ENCODE measurements at places on chromosomes 3 and 15.

DNA sequence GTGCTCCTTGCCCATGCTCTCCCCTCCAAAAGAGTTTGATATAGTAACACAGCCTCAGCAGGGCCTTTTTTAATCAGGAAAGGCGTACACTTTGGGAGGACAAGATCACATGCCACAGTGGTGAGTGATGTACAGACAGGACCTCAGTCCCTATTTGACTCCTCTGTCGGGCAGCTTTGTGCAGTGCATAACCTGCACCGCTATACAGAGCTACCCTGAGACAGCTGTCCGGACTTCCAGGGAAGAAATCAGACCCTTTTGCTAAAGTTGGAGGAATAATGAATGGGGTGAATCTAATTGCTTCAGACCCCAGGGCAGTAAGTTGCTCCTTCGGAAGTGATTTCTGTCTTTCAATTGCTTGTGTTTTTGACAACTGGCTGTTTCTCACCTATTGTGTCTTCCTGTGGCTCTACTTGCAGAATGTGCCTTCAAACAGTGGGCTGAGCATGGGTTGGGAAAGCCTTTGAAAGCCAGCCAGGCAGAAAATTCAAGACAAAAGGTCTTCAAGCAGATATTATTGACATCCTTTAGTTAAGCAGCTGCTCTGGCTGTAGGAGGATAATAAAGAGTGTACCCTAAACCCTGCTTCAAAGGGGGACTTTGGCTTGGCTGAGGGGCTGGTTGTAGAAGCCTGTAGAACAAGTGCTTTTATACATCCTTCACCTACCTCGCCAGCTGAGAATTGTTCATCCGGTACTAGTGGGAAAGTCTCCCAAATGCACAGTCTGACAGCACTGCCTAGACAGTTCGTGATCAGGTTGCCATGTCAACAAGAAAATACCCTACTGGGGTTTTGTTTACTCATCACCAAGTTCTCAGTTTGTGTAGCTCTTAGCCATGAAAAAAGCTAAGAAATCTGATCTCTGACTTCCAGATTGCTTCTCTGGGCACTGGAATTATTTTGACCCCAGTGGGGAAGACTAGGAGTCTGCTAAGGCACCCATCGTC lies 35.1 kb downstream of the SNTN start:
- DNase-seq = peak; percentile 89

- no peak for DNase-seq
Observed at GRCh38 chr3:85074003-85074402, 115.2 kb downstream of the CADM2 start.

DNA sequence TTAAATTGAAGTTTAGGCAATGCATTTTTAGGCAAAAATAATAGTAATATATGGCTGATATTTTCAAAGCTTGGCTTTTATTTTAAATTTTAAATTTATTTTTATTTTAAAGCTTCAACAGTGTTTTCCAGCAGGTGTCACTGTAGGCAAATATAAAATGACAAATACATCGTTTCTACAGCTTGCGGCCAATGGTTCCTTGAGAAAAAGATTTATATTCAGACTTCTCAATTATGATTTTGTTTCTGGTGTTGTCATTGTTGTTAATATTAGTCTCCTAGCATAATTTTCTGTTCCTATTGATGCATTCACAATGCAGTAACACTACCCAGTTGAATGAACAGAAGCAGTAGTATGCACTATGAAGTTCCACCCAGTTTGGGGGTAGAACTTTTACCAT lies 220.7 kb upstream of the DNAJC19 start:
- DNase-seq = peak; percentile 75

DNA sequence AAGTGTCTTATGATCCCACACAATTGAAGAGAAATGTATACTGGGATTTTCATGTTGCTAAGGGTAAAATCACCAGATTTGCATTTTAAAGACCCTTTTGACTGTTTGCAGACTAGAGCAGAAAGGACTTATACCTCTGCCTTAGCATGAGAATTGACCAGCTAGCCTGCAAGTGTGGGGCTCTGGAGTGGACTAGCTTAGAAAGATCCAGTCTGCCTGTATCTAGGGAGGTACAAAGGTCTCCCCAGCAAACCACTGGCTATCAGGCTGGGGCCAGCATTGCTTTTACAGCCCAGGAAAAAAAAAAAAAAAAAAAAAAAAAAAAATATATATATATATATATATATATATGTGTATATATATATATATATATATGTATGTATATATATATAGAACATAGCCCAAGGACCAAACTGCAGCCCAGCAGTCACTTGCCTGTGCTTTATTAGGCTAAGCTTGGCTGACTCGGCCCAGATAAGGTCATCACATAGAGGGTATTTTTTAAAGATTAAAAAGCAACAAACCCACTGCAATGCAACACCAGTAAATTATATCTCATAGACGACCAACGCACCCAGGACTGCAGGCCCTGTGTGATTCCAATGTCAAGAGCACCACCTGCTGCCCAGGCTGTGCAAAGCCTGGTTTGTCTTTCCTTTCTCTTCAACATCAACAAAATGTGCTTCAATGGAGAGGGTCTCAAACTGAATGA lies 63.7 kb downstream of the DCLK3 start:
- DNase-seq = peak; percentile 89

DNA sequence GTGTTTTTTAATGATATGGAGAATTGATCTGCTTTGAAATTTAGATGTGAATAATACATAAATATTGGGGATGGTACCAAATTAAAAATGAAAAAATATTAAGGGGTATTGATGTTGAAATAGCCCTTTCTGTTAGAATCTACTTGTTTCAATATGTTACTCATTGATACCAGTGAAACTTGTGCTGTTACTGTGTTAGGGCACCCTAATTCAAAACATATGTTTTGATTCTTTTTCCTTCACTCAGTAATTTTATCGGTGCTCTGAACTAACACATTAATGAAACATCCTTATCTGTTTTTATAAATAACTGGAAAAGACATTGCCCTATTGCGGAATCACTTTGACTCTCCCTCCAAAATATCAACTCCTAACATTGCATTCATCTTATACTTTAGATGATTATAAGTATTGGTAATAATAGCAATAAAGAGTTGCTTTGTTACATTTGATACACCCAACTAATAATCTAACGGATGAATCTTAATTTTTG lies 52.0 kb upstream of the CCNB2 start:
- no peak for DNase-seq

- no peak for DNase-seq
Observed at GRCh38 chr3:28399206-28399605, 50.6 kb upstream of the AZI2 start.

DNA sequence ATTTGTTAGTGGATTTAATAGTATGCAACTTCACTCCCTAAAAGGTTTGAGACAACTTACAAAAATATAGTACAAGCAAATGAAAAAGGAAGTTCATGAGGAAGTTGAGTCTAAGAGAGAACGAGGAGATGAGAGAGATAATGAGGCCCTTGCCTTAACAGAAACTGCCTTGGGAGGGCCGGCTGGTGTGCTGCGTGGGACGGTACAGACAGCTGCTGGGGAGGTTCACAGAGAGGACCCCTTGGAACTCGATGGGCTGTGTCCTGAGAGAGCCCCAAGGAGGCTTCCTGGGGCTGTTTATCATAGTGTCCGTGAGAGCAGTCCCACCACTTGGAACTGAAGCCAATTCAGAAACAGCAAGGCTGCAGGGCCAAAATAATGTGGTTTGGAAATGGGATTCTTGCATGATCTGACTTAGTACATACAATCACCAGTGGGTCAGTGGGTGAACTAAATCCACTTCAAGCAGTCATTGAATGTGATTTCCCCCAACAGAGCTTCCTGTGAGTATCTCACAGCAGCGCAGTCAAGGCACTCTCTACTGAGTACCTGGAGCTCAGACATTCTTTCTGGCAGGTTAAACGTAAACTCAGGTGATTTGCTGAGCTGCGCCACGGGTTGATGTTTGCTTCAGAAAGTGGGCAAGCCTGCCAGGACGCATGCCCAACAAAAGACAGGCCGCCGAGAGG lies 90.8 kb downstream of the CRTC3 start:
- no peak for DNase-seq

DNA sequence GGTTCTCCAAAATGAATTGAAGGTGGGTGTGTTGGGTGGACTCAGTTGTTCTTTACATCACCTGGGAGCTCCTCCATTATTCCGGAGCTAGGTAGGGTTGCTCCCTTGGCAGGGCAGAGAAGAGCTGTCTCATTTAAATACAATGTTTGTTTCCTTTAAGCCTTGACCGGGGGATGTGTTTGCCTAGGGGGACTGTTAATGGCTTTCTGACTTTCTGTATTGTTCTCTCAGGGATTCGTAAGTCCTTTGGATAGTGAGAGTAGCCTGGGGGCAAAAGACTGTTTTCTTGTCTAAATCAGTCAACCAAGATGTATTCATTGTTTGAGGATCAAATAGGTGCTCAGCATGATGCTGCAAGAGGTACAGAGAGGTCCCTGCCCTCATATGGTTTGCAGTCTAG lies 71.1 kb downstream of the CDAN1 start:
- no peak for DNase-seq

DNA sequence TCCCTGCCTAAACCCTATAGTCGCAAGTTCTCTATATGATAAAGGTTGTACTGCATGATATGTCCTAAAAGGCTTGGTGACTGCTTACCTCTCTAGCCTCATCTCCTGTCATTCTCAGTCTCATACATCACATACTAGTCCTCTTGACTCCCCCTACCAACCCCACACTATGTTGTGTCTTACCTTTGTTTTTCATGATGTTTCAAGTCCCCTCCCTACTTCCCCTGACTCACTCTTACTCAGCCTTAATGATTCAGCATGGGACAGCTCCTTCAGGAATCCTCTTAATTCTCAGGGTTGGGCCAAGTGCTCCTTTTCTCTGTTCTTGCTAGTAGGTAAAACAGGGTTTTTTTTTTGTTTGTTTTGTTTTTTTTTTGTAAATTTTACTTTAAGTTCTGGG lies 49.6 kb downstream of the SLMAP start:
- DNase-seq = no peak

DNA sequence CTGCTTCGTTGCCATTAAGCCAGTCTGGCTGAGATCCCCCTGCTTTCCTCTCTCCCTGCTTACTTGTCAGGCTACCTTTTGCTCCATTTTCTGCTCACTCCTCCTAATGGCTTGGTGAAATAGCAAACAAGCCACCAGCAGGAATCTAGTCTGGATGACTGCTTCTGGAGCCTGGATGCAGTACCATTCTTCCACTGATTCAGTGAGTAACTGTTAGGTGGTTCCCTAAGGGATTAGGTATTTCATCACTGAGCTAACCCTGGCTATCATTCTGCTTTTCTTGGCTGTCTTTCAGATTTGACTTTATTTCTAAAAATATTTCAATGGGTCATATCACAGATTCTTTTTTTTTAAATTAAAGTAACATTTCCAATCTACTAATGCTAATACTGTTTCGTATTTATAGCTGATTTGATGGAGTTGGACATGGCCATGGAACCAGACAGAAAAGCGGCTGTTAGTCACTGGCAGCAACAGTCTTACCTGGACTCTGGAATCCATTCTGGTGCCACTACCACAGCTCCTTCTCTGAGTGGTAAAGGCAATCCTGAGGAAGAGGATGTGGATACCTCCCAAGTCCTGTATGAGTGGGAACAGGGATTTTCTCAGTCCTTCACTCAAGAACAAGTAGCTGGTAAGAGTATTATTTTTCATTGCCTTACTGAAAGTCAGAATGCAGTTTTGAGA lies 25.0 kb downstream of the CTNNB1 start:
- no peak for DNase-seq

GRCh38 chr3:9047452-9048346 lies 84.4 kb upstream of the RAD18 start:
- DNase-seq = no peak

GRCh38 chr3:124569761-124570160 lies 160.5 kb upstream of the UMPS start:
- DNase-seq = no peak

- DNase-seq = no peak
Observed at GRCh38 chr3:127656906-127657305, 15.8 kb upstream of the ABTB1 start.

DNA sequence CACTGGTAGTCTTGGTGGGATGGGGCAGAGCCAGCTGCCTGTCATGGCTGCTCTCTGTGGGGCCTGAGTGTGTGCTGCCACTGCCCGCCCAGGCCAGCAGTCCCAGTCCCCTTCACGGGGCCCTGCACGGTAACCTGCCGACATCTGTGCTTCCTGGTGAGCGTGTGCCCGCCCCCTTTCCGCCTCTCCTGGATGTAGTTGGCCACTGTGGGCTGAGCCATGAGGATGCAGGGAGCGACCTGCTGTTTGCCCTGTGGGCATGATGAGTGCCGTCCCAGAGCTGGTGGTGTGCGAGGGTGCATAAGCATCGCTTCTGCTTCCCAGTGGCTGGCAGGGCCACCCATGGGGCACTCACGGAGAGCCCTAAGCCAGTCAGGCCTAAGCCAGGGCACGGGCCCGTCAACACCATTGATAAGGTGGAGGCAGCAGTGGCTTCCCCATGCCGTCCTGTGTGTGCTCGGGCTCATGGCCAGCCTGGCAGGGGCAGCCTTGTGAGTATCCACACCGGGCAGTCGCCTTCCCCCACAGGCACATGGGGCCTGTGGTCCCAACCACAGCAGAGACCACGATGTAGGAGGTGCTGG lies 14.6 kb downstream of the PLXNA1 start:
- DNase-seq = no peak

GRCh38 chr3:12462159-12462947 lies 21.9 kb upstream of the TSEN2 start:
- no peak for DNase-seq

GRCh38 chr15:50744601-50745000 lies 20.9 kb downstream of the SPPL2A start:
- DNase-seq = no peak

- DNase-seq = no peak
Observed at GRCh38 chr3:7788881-7789280, 712.7 kb upstream of the LMCD1 start.

- DNase-seq = no peak
Observed at GRCh38 chr3:52715714-52716305, 9.9 kb downstream of the SPCS1 start.

DNA sequence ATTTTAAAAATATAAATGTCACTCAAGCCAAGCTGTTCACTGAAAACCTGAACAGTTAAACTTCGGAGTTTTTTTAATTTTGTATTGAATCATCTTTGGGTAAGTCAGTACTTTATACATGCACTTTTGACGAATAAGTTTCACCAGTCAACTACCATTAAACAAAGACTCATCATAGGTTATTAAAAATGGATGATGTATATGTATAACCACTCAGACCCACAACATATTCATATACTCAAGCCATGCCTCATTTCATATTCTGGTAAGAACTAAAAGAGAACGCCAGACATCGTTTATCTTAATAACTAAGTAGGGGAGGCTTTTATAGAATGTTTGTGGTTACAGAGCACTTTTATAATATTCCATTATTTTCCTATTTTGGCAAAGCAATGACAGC lies 18.3 kb downstream of the MSL2 start:
- DNase-seq = no peak

GRCh38 chr3:175861916-175862315 lies 1002.8 kb downstream of the NAALADL2 start:
- no peak for DNase-seq

- no peak for DNase-seq
Observed at GRCh38 chr3:66136597-66136996, 84.2 kb upstream of the SLC25A26 start.

GRCh38 chr15:73596174-73596573 lies 37.0 kb downstream of the NPTN start:
- DNase-seq = no peak

All from eye (tissue), 1 donor.